ENCODE measurements at places on chromosomes 2 and 18.

DNA sequence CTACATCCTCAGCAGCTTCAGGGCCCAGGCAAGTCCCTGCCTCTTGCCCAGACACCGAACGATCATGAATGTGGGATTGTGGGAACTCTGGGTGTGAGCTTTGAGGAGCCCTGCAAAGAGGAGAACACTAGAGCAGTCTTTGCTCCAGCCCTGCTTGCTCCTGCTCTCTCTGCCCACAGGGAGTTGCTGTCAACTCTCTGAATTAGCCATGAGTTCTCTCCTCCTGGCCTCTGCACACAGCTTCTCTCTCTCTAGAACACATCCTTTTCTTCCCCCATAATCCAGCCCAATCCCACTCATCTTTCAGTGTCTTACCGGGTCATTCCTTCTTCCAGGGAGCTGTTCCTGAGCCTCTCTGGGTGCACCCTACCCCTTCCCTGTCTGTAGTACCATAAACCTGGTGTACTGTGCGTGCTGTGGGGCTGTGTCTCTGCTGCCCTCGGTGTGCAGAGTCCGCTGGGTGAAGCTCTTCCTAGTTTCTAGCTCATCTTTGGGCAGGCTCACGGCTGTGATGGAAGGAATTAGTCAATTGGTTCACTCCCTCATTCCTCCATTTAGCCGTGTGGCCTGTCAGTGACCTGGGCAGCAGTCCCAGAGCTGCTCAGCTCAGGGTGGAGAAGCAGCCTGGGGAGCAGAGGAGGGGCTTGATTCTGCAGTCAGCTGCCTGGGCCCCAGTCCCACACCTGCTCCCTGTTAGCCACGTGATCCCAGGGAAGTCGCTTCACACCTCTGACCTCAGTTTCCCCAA is 132.9 kb upstream of the HDAC4 start:
- DNase-seq: no peak

- DNase-seq: no peak
Measured at GRCh38 chr2:70549962-70550361, 3.7 kb downstream of the TGFA start.

DNA sequence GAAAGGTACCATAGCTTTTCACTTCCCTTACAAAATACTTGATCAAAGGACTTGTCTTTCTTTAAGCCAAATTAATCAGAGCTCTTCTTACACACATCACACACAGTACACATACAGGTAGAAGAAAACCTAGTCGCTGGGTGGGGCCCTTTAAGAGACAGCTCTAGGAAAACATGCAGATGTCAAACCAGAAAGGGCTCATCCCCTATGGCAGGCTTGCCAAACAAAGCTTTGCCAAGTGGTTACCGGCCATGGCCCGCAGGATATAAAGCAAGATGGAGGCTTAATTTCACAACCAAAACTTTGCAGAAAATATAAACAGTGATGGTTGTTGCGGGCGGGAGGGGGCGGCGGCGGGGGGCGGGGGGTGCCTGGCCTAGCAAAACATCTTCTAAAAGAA is 2156.0 kb upstream of the PIK3C3 start:
- DNase-seq: no peak

GRCh38 chr2:132860220-132860619 is 190.2 kb upstream of the LYPD1 start:
- DNase-seq: no peak

DNA sequence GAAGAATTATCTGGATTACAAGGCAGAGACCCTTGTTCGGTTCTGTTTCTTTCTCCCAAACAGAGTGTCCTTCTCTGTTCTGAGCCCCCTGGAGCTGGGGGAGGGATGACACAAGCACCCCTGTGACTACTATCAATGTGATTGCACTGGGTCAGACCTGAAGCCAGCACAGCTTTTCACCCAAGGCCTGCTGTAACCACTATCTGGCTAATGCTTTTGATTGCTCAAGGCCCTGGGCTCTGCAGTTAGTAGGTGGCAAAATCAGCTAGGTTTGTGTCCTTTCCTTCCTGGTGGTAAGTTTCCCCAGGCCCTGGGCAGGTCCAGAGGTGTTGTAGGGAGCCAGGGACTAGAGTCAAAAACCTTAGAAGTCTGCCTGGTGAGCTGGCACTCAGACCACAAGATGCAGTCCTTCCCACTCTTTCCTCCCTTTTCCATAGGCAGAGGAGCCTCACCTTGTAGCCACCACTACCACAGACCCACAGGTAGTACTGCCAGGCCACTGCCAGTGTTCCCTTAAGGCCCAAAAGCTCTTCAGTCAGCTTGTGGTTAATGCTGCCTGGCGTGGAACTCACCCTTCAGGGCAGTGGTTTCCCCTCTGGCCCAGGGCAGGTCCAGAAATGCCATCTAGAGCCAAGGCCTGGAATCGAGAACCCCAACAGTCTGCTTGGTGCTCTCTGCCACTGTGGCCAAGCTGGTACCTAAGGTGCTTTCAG is 83.0 kb downstream of the FAM117B start:
- DNase-seq: no peak

GRCh38 chr18:22322243-22322691 is 95.4 kb downstream of the CTAGE1 start:
- DNase-seq: no peak

DNA sequence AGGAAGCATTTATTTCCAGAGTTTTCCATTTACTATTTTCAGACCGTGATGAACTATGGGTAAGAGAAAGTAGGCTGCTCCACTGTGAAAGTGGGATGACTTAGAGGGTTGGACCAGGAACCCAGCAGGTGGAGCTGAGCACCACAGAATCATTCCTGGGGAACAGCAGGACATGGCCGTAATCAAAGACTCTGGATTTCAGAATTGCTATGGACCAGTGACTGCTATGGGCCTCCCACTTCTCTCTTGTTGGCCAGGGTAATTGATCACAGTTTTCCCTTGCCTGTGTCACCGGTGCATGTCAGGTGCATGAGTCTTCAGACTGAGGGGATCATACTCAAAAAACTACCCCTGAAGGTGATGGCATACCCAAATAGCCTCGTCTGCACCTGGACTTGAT is 90.6 kb upstream of the GPC1 start:
- DNase-seq: no peak

DNA sequence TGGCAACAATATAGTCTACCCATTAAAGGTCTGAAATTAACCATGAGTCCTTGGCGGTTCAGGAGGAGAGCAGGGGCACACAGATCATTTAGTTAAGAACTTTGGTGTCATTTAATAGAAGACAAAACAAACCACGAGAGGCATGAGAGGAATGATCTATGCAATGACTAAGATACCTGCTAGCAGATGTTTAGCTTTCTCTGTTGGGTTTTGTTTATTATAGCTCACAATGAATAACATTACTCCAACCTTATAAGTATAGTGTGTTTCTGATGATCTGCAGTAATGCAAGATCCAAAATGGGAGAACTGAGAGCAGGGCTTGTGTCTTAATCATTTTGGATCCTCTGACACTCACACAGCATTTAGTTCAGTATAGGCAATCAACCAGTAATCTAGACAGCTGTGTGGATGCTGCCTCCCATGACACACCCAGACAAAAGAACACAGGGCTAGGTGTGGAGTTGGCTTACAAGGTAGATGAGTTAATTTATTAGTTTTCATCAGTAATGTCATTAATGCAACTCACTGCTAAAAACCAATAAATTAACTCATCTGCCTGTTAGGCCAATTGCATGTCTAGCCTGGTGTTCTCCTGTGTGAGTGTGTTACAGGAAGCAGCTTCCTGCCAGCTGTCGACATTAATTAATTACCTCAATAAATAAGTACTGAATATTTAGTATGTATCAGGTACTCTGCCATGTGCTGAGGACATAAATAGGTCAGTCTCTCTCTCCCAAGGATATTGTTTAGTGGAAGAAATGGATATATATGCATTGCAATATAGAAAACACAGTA is 92.3 kb downstream of the CLIP4 start:
- no peak for DNase-seq

- DNase-seq: no peak
Measured at GRCh38 chr2:29879456-29879855, 41.9 kb downstream of the ALK start.
